ENCODE measurements at places on chromosomes 16 and 17.

DNA sequence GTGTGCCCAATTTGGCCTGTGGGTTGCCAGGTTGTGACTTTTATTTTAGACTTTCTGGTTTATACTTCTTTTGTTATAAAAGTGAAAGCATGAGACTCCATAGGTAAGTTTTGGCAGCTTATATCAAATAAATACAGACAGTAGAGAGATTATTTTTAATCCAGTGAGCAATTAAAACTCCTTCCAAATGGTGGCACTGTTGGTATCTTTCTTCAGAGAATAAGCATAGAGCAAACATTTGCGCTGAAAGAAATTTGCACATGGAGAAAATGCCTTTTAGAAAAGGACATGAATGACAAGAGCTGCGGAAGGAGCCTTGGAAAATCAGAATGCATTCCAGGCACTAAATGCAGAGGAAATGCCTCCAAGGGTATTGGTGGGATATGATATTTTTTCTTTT, 46.1 kb upstream of the DNAJA2 start:
- no peak for DNase-seq

DNA sequence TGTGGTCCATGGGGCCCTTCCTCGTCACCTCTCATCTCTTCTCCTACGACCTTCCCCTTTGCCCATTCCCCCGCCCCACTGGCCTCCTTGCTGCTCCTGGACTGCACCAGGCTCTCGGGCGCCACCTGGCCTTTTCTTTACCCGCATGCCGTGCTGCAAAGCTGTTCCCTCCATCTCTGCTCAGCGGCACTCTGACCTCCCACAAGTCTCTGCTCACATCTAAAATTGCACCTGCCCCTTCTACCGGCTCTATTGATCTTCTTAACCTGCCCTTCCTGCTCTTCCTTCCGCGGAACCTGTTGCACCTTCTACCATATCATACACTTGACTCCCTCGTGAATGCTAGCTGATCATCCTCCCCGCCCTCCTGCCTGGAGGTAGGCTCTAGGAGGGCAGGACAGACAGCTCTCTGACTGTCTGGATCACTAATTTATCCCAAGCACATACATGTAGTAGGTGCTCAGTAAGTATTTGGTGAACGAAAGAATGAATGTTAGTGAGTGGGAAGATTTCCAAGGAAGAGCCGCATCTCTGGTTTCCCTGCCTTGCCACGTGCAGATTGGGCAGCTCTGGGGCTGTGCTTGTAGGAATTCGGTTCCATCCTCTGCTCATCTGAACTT, 17.3 kb downstream of the DNAH17 start:
- DNase-seq, result no peak

GRCh38 chr17:63911657-63912100, 621 bp upstream of the CSHL1 start:
- peak; percentile 50 for DNase-seq

DNA sequence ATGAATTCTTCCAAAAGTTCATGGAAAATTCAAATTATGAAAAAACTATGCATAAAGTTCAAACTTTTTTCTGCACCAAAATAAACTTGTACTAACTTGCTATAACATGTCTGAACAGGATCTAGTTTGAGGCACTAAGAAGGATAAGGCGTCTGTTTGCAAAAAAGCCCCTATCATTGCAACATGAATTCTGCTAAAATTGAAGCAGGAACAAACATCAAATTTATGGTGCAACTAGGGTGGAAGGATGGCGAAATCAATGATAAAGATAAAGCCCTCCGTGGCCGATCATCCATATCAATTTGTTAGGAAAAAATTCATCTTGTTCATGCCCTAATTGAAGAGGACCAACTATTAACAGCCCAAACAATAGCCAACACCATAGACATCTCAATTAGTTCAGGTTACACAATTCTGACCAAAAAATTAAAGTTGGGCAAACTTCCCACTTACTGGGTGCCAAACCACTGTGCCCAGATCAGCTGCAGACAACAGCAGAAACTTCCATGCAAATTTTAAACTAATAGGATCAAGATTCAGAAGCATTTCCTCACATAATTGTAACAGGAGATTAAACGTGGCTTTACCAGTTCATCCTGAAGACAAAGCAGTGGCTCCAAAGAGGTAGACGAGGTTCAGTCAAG, 12.9 kb downstream of the IL21R start:
- DNase-seq, result no peak

GRCh38 chr16:54034684-54035083, 251.9 kb downstream of the IRX3 start:
- no peak for DNase-seq

- no peak for DNase-seq
Observed at GRCh38 chr17:82050761-82051641, 610 bp downstream of the RFNG start.

GRCh38 chr17:70905796-70906195, 736.5 kb downstream of the KCNJ2 start:
- no peak for DNase-seq

GRCh38 chr17:8870406-8871040, 3.0 kb upstream of the PIK3R6 start:
- no peak for DNase-seq

- DNase-seq, result no peak
Observed at GRCh38 chr16:85265161-85265784, 153.0 kb upstream of the CIBAR2 start.

DNA sequence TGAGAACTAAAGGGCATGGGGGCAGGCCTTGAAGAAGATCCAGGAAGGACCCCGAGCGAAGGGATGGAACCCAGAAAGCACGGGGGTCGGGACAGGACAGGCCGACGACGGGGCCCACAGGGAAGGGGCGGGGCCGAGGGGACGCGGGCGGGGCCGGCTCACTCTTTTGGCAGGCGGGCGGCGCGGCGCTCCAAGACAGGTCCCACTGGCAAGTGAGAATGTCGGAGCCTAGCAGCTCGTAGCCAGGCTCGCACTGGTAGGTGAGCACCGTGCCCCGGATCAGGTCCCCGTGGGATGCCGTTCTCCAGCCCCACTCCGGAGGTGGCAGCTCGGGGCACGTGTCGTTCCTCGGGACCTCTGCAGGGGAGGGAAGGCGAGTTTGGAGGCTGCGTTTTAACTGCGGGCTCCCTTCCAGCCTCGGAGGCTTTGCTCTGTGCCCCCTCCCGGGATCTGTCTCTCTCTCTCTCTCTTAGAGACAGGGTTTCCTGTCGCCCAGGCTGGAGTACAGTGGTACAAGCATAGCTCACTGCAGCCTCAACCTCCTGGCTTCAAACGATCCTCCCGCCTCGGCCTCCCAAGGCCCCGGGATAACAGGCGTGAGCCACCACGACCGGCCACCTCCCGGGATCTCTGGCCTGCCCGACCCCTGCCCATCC, 13.7 kb upstream of the CDIPT start:
- DNase-seq, result no peak

- no peak for DNase-seq
Observed at GRCh38 chr16:70661918-70662641, 15.7 kb downstream of the IL34 start.

- peak; percentile 38 for DNase-seq
Observed at GRCh38 chr17:74453665-74454196, 12.7 kb upstream of the CD300A start.

- no peak for DNase-seq
Observed at GRCh38 chr17:67041941-67042899, 2.1 kb upstream of the CACNG1 start.

DNA sequence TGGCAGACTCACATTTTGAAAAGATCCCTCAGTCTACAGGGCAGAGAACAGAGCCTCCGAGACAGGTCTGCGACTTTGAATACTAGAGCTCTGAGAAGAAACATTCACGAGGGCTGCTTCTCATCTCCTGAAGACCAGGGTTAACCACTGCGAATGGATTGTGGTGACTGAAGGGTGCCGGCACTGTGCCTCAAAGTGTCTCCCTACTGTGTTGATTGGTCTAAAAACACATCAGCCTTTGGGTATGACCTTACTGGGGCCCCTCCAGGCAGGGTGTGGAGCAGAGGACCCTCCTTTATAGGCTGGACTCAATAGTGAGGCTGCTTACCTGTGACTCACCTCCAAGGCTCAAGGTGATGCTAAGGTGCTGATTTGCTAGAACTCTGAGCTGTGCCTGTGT, 2.6 kb upstream of the LGALS9 start:
- no peak for DNase-seq

GRCh38 chr16:56262551-56263245, 71.4 kb downstream of the GNAO1 start:
- no peak for DNase-seq

GRCh38 chr16:66650707-66651473, 45.7 kb downstream of the CMTM4 start:
- peak; percentile 62 for DNase-seq

DNA sequence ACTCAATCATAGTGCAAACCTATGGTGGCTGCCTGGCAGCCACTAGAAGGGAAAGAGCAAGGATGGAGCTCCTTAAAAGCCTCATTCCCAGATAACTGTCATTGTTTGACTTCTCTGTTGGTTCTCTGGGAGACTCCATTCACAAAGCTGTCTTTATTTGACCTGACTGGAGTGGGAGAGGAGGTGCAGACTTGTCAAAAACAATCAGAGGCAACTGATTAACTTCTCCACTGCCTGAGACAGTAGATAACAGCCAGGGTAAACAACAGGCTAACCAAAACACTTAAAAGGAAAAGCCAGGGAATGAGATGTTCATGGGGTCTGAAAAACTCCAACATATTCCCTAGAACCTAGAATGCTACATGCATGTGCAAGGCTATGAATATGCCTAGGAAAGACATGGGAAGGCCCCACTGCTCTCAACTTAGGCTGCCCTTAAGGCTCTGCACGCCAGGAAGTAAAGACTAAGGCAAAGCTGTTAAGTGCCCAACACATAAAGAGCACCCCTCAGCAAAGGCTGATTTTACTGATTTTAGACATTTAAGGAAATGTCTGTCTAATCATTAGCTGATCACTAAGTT, 82.0 kb downstream of the TTC19 start:
- no peak for DNase-seq

GRCh38 chr16:1979271-1980029, 1.8 kb downstream of the NOXO1 start:
- DNase-seq, result no peak

DNA sequence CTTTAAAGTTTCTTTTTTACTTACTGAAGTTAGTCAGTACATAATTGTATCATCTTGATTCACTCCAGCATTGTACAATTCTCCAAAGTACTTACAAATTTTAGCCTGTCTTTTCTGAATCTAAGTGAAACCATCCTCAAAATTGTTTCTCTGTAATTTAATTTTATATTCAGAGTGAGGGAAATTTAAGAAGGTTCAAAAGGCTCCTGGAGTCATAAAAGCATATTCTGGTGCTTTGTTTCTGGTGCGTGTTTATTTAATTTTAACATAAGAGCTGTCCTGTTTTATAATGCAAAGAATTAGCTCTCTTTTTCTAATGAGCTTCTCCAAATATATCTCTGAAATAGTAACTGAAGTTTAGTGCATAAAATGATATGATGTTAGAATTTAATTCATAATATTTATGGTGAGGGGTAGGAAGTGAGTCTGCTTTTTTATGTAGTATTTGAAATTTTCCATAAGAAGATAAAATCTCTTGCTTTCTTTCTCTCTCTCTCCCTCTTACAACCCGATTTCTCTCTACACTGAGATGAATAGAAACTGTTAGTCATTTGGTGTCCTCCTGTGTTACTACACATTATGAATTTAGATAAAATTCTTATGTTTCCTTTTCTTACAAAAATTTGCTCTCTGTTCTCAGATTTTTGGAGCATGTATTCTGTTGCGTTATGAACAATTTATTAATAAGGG, 339.8 kb downstream of the BCAS3 start:
- no peak for DNase-seq

DNA sequence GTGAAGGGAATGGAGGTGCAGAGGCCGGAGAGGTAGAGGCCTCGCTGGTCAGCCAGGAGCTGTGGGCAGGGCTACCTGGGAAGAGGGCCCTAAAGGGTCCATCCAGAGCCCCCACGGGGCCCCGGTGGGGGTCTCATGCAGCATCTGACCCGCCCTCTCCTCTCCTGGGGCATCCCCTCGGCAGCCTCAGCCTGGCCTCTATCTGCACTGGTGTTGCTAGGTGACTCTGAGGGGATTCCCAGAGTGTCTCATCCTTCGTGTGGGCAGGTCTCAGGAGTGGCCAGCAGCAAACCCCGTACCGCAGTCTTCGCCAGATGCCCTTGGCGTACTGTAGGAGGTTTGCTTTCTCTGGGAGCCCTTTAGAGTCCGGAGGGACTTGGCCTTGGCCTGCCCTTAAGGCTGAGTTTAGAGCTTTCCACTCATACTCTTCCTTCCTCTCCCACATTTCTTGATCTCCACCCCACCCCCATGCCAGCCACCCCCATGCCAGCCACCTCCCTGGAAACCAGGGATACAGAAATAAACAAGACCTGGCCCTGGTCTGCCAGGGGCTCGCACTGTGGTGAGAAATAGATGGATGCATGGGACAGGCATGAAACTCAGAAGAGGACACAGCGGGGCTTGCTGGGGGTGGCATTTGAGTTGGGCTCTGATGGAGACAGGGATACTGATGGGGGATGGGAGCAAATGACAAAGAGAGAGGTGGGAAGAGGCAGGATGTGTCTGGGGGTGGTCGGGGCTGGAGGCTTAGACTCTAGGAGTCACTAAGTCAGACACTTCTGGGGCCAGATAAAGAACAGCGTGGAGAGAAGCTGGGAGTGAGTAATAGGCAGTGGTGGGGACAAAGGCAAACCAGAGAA, 9.9 kb downstream of the SLC5A10 start:
- no peak for DNase-seq

- no peak for DNase-seq
Observed at GRCh38 chr17:1377334-1377733, 22.7 kb downstream of the YWHAE start.

- no peak for DNase-seq
Observed at GRCh38 chr16:55773859-55774549, 58.9 kb downstream of the CES1 start.

DNA sequence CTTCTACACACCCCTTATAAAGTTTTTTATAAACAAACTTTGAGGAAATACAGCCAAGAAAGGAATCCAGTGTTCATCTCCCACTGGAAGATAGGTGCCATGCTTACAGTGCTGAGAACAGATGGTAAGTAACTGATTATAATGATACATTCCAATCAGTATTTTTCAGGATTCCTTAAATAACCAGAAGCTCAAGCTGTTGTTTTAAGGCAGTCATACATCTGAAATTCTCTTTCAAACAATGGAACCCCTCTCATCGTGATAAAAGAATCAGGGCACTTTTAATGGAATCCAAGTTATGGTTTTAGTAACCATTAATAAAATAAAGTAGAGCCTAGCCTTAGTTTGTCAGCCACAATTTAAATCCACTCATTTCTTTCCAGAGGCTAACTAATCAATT, 56.1 kb upstream of the STAC2 start:
- DNase-seq, result no peak

GRCh38 chr16:58855291-58855863, 121.3 kb upstream of the GOT2 start:
- no peak for DNase-seq

GRCh38 chr16:30780549-30780948, 6.5 kb downstream of the ZNF629 start:
- DNase-seq, result no peak

Data from stimulated activated CD8-positive, alpha-beta memory T cell treated with anti-CD3 and anti-CD28 coated beads, Interleukin-7, amount 100 ng/mL, for 1 hour (primary cell).